ENCODE measurements at places on chromosomes 6 and 20.

DNA sequence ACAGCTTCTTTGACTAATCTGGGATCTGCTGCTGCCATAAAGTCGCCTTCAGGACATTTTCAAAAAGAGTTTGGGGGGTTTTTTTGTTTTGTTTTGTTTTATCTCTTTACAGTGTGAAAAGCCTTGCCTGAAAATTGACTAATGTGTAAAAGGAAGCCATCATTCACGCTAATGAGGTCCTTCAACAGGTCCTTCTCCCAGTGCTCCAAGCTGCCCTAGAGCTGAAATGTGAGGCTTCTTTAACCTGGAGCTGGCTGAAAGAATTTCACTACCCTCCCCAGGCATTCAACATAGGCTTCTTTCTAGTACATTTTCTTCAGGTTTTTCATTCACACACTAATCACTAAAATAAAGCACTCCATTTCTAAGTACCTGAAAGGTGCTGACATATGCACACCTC is 145.1 kb upstream of the PRDM1 start:
- no peak for DNase-seq

DNA sequence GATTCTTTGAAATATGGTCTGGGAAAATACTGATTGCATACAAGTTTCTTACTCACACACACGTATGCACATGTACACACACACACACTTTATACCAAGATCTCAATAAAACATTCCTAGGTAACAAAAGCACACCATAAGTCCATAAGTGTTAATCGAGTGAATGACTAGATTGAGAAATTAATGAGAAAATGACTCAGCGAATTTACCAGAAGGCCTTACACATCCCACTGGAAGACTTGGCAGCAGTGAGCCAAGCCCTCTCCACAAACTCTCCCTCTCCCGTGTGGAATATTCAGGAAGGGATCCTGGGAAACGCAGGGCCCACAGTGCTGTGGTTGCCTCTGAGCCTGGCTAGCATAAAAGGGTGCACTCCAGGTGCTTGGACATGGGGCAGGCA is 227.2 kb downstream of the LY86 start:
- no peak for DNase-seq

GRCh38 chr20:43096931-43097260 is 92.8 kb downstream of the PTPRT start:
- no peak for DNase-seq

GRCh38 chr6:2454180-2454579 is 208.8 kb upstream of the GMDS start:
- DNase-seq = no peak

GRCh38 chr6:12545619-12546409 is 170.8 kb upstream of the PHACTR1 start:
- DNase-seq = no peak

- no peak for DNase-seq
Observed at GRCh38 chr6:44058617-44059358, 68.5 kb downstream of the MRPL14 start.

- DNase-seq = peak; percentile 57
Observed at GRCh38 chr6:328136-328670, 35.9 kb downstream of the DUSP22 start.

DNA sequence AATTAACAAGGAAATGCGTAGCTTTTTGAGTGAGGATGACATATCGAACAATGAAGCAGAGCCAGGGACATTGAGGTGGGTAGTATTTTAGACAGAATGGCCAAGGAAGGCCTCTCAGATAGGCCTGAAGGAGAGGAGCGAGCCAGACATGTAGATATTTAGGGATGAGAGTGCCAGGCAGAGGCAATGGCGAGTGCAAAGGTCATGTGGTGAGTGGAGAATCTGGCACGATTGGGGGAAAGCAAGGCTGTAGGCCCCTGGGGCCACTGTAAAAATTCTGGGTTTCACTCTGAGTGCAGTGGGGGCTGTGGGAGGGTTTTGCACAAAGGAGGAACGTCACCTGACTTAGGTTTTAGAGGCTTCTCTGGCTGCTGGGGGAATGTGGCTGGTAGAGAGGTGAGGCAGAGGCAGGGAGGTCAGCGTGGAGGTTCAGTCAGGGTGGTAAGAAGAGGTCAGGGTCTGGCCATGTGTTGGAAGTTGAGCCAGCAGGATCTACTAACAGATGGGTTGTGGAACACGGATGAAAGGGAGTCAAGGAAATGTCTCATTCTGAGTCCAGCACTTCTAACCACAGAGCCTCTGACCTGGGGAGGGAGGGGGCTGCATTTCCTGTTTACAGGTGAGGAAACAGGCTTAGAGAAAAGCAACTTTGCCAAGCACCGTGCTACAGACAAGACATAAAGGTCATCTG is 11.3 kb downstream of the SIRPA start:
- no peak for DNase-seq

DNA sequence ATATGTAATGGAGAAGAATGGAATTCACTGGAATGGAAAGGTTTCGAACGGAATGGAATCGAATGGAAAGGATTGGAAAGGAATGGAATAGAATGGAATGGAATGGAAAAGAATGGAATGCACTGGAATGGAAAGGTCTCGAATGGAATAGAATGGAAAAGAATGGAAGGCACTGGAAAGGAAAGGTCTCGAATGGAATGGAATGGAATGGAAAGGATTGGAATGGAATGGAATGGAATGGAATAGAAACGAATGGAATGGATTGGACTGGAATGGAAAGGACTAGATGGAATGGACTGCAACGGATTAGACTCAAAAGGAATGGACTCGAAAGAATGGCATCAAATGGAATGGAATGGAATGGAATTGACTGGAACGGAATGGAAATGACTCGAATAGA is 20.5 kb upstream of the DEFB115 start:
- no peak for DNase-seq

- no peak for DNase-seq
Observed at GRCh38 chr6:64930681-64931080, 776.3 kb downstream of the EYS start.

- DNase-seq = no peak
Observed at GRCh38 chr20:4383961-4384360, 337.7 kb upstream of the PRND start.

DNA sequence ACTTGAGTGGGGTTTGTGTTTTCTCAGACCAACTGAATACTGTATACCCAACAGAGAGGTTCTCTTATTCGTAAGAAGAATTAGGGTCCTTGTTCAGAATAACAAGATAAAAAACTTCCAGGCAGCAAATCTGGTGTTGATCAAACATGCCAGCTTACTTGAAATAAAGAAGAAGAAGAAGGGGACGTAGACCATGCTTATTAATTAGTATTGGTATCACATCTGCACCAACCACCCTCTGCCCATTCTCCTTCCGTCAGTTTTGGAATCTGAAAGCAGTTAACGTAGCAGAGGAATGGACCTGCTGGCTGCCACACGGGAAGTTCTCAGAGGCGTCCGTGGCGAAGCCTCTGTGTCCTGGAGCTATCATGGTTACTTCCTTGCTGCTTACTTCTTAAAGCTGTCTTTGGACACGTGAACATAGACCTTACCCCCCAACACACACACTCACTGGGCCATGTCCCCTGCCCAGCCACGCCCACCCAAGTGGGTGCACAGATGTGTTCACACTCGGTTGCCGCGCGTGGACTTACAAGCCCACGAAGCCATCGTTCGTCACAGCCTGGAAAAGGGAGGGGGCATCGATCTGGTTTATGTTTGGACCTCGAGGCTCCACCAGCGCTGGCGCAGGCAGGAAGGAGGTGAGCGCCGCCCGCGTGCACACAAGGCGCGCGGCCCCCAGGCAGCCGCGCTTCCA is 4.1 kb upstream of the DLL1 start:
- DNase-seq = peak; percentile 25

GRCh38 chr20:55174635-55175034 is 699.2 kb downstream of the DOK5 start:
- no peak for DNase-seq

GRCh38 chr6:13803581-13803980 is 10.8 kb downstream of the MCUR1 start:
- DNase-seq = no peak

DNA sequence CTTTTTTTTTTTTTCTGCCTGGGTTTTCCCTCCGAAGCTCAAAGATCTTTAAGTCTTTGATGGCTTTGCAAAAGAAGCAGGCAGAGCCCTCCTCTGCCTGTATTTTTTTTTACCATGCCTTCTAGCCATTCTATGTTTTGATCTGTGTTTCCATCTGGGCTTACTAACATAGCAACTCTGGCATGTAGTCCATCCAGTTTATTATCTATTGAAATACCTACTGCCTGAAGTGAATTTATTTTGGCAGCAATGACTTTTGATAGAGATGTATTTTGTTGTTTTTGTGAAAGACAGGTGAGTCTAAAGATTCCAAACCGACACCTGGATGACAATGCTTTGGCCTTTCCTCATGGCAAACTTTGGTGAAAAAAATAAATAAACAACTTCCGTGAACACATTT is 1157.7 kb upstream of the MAP3K7 start:
- no peak for DNase-seq

- no peak for DNase-seq
Observed at GRCh38 chr20:23039136-23039875, 4.2 kb downstream of the SSTR4 start.

DNA sequence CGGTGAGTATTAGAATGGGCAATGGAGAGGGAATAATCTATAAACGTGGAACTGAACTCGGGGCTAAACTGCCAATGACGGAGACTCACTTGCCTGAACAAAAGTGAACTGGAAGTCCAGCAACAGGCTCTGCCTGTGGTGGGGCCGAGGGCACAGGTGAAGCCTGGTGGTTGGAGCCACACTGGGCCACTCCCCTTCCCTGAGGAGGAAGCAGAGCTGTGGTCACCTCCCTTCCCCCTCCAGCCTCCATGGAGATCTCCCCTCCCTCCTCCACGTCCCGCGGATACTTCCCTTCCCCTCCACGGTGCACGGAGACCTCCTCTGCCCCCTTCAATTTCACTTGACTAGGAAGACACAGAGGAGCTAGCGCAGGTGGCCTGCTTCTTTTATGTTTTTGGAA is 14.7 kb upstream of the DSP start:
- no peak for DNase-seq

- no peak for DNase-seq
Observed at GRCh38 chr20:21681922-21682318, 23.5 kb upstream of the PAX1 start.

GRCh38 chr6:89941763-89942497 is 47.7 kb downstream of the GJA10 start:
- no peak for DNase-seq

DNA sequence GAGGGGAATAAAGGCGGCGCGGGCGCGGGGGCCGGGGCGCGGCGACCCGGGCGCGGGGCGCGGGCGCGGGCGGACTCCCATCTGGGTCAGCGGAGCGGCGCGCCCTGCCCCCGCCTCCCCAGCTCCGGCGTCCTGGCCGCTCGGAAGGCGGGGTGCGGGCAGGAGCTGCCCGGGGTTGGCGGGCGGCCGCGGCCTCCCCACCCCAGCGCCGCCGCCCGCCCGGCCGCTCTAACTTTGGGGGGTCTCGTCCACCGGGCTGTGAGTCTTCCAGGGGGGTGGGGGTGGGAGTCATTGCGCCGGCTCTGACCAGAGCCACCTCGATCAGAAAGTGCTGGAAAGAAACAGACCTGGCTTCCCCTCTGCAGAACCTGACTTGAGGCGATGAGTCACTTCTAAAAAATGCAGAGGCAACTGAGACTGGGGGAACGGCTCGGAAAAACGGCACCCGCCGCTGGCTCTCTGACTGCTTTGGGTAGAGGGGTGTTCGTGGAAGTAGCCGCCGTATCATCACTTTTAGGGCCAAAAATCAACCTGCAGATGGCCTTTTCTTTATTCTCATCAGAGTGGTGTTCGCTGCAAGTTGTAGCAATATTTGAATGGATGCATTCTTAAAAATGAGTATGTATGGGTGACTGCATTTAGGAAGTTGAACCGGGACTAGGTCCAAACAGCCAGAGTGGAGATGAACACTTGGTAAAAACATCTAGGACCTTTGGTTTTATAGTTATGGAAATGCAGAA is 667 bp downstream of the CAP2 start:
- DNase-seq = no peak

DNA sequence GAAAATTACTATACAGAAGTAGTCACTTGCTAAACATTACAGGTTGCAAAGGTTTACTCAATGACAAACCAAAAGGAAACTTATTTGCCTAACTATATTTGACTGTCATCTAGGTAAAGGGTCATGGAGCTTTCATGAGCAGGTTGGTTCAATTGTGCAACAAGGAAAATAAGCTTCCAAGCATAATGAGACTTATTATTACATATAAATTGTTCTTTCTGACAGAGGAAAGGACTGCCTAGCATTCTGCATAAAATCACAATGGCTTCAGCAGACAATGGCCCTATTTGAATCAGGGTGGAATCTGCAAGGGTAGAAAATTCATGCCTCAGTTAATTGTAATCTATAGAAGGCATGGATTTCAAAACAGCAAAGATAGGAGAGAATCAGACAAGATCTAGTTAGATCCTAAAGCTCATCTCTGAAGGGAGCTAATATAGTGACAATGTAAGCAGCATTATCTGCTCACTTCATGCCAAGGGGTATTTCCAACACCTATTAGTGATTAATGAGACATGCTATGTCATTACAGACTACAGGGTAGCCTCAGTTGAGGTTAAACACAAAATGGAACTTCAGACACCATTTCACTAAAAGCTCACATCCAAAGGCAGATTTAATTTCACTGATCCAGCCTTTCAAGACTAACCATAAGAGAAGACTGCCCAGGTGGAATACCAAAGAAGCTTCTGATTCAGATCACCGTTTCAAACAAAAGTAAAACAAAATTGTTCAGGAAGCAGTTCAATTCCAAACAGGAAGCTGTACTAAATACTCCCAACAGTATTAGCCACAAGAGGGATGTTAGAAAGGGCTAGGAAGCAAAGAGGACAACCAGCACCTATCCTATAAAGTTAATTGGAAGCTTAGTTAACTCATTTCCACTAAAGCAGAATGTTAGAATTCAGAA is 8.5 kb downstream of the STAU1 start:
- DNase-seq = no peak

DNA sequence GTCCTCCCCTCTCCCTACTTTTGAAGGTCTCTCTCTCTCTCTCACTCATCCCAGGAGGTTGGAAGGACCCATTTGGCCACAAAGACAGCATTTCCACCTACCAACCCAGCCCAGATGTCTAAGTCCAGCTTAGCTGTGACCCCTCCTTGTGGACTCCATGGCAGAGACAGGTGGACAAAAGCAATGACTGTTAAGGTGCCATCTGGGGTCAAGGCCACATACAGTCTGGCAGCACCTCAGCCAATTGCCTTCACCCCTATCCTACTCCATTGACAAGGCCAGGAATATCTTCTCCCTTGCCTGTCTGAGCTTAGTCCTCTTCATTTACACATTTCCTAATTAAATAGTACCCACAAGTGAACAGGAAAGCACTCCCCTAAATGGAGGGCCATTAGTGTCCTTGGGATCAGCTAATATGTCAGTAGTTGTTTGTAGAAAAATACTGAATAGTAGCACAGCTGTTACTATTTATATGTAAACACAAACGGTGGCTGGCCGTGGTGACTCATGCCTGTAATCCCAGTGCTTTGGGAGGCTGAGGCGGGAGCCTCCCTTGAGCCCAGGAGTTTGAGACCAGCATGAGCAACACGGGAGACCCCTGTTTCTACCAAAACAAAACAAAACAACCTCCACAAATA is 28.8 kb downstream of the GCM1 start:
- no peak for DNase-seq

GRCh38 chr6:117449549-117450439 is 24.1 kb upstream of the ROS1 start:
- DNase-seq = peak; percentile 68
